ENCODE measurements at places on chromosomes 7 and 10. TPM values are rescaled to one million over a fixed set of nuclear protein-coding genes. Genes with fewer than 3 reads are reported as not detected.
A peak's percentile ranks its signal among the peaks of the same experiment; 100 is the strongest.

DNA sequence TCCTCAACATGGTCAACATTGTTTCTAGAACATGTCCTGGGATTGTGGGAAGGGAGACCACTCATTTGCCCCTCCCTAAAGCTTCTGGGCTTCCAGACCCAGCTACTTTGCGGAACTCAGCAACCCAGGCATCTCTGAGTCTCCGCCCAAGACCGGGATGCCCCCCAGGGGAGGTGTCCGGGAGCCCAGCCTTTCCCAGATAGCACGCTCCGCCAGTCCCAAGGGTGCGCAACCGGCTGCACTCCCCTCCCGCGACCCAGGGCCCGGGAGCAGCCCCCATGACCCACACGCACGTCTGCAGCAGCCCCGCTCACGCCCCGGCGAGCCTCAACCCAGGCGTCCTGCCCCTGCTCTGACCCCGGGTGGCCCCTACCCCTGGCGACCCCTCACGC, at the start of gene EPO:
Gene EPO, plus strand, starts transcription at position 190 of the 392 bp plus-strand sequence. CDS start 513 bp downstream, outside the sequence.
- H3K36me3 ChIP-seq = no peaks in the 10 kb centered on the region
- H3K27me3 ChIP-seq = peaks cover 62% of the 10 kb centered on the region
- H3K27ac ChIP-seq = no peak within 1 kb of the TSS
- H3K4me1 ChIP-seq = peaks cover 8% of the 10 kb centered on the region

GRCh38 chr10:128304271-128304670, 178.0 kb upstream of the MKI67 start:
- no peaks in the 10 kb centered on the region for H3K4me1 ChIP-seq
- no peak overlapping the region for H3K27ac ChIP-seq
- H3K36me3 ChIP-seq = no peaks in the 10 kb centered on the region
- H3K27me3 ChIP-seq = no peaks in the 10 kb centered on the region

- no peak overlapping the region for H3K27ac ChIP-seq
- no peaks in the 10 kb centered on the region for H3K36me3 ChIP-seq
- H3K27me3 ChIP-seq = no peaks in the 10 kb centered on the region
- H3K4me3 ChIP-seq = no peak overlapping the region
Observed at GRCh38 chr7:93799750-93800357, 90.7 kb downstream of the TFPI2 start.

- H3K4me1 ChIP-seq = peaks cover 56% of the 10 kb centered on the region
- no peak for DNase-seq
- no peaks in the 10 kb centered on the region for H3K27me3 ChIP-seq
- no peak overlapping the region for H3K4me3 ChIP-seq
Observed at GRCh38 chr10:95264227-95265051, 26.4 kb downstream of the PDLIM1 start.

Gene ATG9B
- not detected for total RNA-seq

GRCh38 chr10:7090529-7090928, 320.3 kb downstream of the SFMBT2 start:
- no peak overlapping the region for H3K4me3 ChIP-seq
- no peak for DNase-seq
- H3K27me3 ChIP-seq = no peaks in the 10 kb centered on the region
- no peaks in the 10 kb centered on the region for H3K36me3 ChIP-seq
- H3K4me1 ChIP-seq = peaks cover 7% of the 10 kb centered on the region

Gene OR6B1
- not detected for total RNA-seq

GRCh38 chr7:81155654-81156373, 237.0 kb upstream of the SEMA3C start:
- H3K4me1 ChIP-seq = no peaks in the 10 kb centered on the region
- no peak overlapping the region for H3K4me3 ChIP-seq
- H3K27ac ChIP-seq = peak overlapping the region; percentile 33
- no peaks in the 10 kb centered on the region for H3K27me3 ChIP-seq

Gene LRRC17
- 5.8 TPM for total RNA-seq

- no peaks in the 10 kb centered on the region for H3K4me1 ChIP-seq
- no peak for DNase-seq
- no peak overlapping the region for H3K4me3 ChIP-seq
- H3K27ac ChIP-seq = no peak overlapping the region
Observed at GRCh38 chr10:37839243-37839642, 18.2 kb downstream of the ZNF248 start.

DNA sequence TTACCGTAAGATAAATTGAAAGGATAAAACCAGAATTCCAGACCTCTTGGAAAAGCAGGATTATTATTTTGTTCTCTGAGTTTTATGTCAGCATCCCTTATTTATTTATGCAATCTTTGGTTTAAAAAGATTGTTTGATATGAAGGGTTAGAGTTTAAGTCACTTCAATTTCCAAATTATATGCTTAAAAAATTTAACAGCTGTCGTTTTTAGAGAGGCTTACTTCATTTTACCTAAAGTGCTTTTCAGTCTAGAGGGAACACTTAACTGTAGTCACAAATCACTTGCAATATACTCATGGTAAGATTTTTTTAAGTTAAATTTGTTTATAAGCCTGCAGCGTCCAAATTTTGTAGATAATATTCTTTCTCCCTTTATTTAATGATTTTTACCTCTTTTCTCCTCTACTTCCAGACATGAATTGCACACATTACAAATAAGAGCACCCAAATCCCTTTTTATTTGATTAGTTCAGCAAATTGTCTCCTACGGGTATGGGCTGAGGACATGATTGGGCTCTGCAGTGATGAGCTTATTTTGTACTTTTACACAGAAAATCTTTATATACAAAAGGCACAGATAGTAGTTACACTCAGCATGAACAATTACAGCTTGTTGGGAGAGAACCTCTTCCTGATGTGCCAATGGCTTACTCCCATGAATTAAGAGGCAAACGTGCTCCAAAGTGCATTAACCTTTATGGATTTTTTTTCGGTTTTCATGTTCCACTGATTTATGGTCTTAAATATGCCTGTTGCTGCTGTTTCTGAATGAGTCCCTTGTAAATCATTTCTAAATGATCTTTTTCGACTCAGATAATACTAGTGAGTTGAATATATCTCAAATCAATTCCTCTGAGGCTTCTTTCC, 319.3 kb upstream of the LRGUK start:
- no peaks in the 10 kb centered on the region for H3K36me3 ChIP-seq
- no peaks in the 10 kb centered on the region for H3K4me1 ChIP-seq
- no peak overlapping the region for H3K4me3 ChIP-seq
- H3K27me3 ChIP-seq = no peaks in the 10 kb centered on the region
- DNase-seq = no peak

DNA sequence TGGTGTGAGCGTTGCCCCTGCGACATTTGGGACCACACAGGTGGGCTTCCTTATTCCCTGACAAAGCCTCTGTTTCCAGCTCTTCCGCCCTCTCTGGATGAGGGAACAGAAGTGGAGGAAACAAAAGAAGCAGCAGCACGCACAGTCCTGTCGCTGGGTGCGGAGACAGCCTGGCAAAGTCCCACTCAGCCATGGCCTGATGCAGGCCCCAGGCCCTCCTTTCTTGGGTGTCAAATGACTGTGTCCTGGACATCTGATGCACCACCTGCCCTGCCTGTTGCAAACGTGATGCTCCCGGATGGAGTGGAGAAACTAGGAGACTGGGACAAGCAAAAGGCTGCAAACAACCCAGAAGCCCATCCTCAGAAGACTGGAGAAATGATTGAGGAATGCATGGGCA, 20.7 kb downstream of the ZMIZ2 start:
- peaks cover 36% of the 10 kb centered on the region for H3K4me1 ChIP-seq
- peaks cover 16% of the 10 kb centered on the region for H3K36me3 ChIP-seq
- H3K4me3 ChIP-seq = no peak overlapping the region

Gene BMPER
- 1.1 TPM for total RNA-seq

Gene CRPPA
- total RNA-seq = 1.1 TPM

Gene GSTK1
- total RNA-seq = 364 TPM

DNA sequence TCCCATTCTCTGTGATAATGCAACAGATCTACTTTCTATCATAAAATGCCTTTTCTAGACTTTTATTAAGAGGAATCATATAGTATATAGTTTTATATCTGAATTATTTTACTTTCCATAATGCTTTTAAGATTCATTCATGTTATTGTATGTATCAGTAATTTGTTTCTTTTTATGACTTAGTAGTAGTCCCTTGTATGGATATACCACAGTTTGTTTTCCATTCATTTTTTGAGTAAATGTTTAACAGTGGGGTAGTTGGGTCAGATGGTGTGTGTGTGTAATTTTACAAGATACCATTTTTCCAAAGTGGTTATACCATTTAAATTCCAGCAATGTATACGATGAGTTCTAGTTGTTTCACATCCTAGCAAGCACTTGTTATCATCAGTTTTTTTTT, 10.4 kb downstream of the PIK3CG start:
- no peaks in the 10 kb centered on the region for H3K27me3 ChIP-seq
- H3K36me3 ChIP-seq = no peaks in the 10 kb centered on the region
- H3K4me3 ChIP-seq = no peak overlapping the region

- no peak overlapping the region for H3K4me3 ChIP-seq
- H3K27me3 ChIP-seq = no peaks in the 10 kb centered on the region
- peaks cover 17% of the 10 kb centered on the region for H3K36me3 ChIP-seq
- peak overlapping the region; percentile 28 for H3K27ac ChIP-seq
- no peak for DNase-seq
Observed at GRCh38 chr7:107982042-107982840, 20.7 kb downstream of the LAMB1 start.

Gene NEUROG3
- not detected for total RNA-seq

Gene FOXI2
- total RNA-seq = not detected

DNA sequence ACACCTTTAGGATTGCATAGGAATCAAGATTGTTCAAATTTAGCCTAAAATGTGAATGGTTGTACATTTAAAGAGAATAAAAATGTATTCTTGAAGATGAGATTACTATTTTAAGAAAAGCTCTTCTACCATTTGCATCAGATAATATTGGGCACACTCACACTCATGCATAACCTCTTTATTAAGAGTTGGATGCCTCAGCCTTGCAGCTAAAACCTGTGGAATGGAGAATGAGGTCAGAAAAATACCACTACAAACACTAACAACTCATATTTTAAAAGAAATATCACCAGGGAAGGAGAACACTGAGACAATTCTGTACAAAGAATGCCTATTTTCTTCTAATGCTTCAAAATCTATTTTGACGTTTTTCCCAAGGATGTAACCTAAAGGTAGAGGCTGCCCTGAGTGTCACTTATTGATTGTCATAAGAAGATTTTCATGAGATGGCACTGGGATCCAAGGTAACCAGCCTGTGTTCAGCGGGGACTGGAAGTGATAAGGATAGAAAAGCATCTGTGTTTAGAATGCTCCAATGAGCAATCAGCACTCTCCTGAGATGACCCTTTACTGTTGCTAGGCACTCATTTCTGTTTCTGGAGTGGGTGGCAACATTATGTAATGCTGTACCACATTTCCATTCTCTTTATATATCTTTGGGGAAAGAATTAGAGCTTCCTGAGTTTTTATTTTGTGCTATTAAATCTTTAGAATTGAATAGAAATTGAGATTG, 26.6 kb downstream of the REEP3 start:
- no peaks in the 10 kb centered on the region for H3K27me3 ChIP-seq
- no peaks in the 10 kb centered on the region for H3K36me3 ChIP-seq
- H3K27ac ChIP-seq = no peak overlapping the region
- H3K4me3 ChIP-seq = no peak overlapping the region
- DNase-seq = no peak

Gene SPDYE1
- not detected for total RNA-seq

Gene SUN1
- 147 TPM for total RNA-seq

DNA sequence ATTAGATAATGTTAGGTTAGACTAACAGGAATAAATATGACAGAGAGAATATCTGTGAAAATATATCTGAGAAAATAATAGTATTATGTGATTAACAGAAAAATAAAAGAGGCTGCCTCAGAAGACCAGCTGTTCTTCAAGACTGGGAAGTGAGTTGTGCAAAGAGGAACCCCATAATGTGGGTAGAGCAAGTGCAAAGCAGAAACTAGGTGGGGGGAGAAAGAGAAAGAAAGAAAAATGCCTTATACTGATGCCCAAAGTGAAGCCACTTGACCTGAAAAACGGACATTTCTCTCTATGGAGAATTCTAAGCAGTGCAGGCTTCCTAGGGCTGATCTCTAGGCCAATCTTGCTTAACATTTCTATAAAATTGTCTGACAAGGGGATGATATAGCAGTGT, 3.8 kb downstream of the NEBL start:
- H3K4me3 ChIP-seq = no peak overlapping the region
- no peak overlapping the region for H3K27ac ChIP-seq
- H3K27me3 ChIP-seq = no peaks in the 10 kb centered on the region
- H3K4me1 ChIP-seq = no peaks in the 10 kb centered on the region
- H3K36me3 ChIP-seq = no peaks in the 10 kb centered on the region

GRCh38 chr7:108142180-108142579, 12.0 kb upstream of the LAMB4 start:
- H3K4me3 ChIP-seq = no peak overlapping the region
- no peaks in the 10 kb centered on the region for H3K36me3 ChIP-seq
- no peak for DNase-seq
- H3K4me1 ChIP-seq = peaks cover 4% of the 10 kb centered on the region
- no peak overlapping the region for H3K27ac ChIP-seq

Gene KCNH2
- total RNA-seq = 39.0 TPM

Gene NXPH1
- total RNA-seq = not detected

GRCh38 chr7:139384611-139385010, 24.9 kb downstream of the LUC7L2 start:
- DNase-seq = no peak
- peaks cover 41% of the 10 kb centered on the region for H3K36me3 ChIP-seq
- no peak overlapping the region for H3K4me3 ChIP-seq
- no peaks in the 10 kb centered on the region for H3K4me1 ChIP-seq

Gene INA
- 0.60 TPM for total RNA-seq

Gene TMEM176B
- 199 TPM for total RNA-seq
